Activated naive CD4-positive, alpha-beta T cell treated with anti-CD3 and anti-CD28 coated beads, Interleukin-2, amount 50 U/mL, for 16 hours (primary cell): ENCODE measurements at places on chromosomes 4 and X.
A peak's percentile ranks its signal among the peaks of the same experiment; 100 is the strongest.

- DNase-seq = peak; percentile 88
These were observed at the start of gene MAP9 for GRCh38 chr4:155376387-155377268. TSS of gene MAP9 (minus strand) at chr4:155376965. CDS start at chr4:155375850, 1,115 bp downstream.

GRCh38 chr4:177484613-177485021 is 42.4 kb upstream of the AGA start:
- DNase-seq = no peak

DNA sequence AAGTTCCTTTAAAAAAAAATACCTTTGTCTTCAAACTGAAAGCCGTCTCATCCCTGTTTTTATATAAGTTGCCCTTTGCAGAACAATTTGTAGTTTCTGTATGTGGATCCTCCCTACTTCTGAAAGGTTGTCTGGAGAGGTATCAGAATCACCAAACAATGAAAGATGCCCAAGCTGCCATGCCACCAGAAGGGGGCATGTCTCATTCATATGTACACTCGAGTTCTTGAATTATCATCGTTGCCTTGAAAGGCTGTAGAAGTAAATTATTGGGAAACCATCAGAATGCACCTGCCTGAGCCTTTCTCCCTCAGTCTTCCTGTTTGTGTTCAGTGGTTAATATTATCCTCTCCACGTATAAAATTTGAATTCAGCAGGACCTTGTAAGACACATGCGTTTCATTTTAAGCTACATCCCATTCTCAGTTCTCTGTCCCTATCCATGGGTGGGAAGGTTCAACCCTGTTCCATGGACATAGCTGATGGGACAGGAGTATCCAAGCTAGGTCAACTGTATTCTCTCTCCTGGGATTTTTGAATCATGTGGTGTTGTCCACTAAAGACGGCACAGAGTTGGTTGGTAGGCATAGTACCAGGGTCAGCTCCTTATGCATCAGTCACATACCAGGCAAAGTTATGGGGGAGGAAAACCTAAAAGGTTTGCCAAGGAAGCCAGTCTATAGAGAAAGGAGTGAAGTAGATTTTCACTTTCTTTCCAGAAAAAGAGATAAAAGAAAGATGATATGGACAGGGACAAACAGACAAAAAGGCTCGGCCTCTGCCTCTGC is 24.0 kb downstream of the GALNT7 start:
- DNase-seq = no peak

DNA sequence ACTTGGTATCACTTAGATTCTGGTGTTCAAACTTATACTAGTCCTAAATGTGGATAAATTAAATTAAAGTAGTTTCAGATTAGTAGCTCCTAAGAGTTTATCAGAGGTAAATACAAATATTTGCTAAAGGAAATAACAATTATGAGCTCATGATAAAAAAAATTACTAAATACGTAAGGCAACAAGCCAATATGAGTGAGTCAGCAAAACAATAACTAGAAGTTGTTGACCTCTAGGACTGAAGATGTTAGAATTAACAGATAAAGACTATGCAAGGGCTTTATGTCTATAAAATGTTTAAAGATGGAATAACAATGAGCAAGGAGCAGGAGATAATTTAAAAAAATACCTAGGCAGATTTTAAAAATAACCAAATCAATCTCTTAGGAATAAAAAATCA is 195.8 kb downstream of the CLCN4 start:
- DNase-seq = no peak

DNA sequence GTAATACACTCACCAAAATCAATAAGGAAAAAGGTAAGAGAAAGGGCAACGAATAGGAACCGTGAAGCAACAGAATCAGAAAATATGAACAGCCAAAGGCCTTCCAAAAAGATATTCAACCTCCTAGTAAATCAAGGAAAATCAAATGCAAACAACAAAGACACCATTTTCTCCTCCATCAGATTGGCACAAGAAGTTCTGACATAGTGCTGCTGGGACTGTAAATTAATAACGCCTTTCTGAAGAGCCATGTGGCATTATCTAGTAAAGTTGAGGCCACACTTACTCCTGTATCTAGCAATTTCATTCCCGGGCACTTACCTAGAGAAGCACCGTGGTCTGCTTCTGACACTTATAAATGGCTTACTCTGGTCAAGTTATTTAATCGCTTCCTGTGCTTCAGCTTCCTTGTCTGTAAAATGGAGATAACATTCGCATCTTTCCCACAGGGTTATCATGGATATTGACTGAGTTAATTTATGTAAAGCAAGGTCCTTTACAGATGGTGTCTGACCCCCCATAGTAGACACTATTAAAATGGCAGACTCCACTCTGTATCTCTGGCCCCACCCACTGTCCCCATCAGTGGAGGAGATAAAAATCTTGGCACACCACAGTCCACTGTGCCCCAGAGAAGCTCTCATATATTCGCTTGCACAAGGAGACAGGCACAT is 20.5 kb upstream of the ENPP6 start:
- no peak for DNase-seq

- DNase-seq = no peak
These were observed 51.6 kb downstream of the SMIM20 start for GRCh38 chr4:25965629-25966028.

DNA sequence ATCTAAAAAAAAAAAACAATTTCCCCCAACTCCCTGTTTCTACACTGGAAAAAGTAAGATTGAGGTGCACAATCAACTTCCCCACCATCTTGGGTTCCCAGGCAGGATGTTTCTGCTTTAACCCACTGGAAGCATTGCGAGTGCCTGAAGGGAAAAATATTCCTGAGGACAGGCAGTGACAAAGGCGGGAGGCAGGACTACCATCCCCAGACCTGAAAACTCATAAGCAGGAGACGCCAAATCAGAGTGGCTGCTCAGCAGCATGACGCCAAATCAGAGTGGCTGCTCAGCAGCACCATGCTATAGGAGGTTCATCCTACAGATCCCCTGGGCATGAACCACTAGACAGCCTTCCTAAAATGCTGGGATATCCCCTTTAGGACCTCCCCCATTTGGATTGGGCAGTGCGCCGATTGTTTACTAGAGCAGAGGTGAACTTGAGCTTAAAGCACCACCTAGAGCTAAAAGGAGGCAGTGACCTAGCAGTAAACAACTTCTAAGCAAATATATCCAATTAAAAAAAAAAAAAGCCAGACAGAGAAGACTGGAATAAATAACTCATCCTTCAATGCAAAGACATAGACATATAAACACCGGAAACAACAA is 35.0 kb upstream of the GK start:
- no peak for DNase-seq
